Fibroblast of skin of left quadriceps (primary cell): ENCODE measurements at places on chromosomes 4 and X.
A peak's percentile ranks its signal among the peaks of the same experiment; 100 is the strongest.

GRCh38 chr4:76283900-76284299 is 22.6 kb upstream of the STBD1 start:
- no peak for DNase-seq

- no peak for DNase-seq
These were observed 16.5 kb downstream of the SPANXN3 start for GRCh38 chrX:143500751-143501150.

DNA sequence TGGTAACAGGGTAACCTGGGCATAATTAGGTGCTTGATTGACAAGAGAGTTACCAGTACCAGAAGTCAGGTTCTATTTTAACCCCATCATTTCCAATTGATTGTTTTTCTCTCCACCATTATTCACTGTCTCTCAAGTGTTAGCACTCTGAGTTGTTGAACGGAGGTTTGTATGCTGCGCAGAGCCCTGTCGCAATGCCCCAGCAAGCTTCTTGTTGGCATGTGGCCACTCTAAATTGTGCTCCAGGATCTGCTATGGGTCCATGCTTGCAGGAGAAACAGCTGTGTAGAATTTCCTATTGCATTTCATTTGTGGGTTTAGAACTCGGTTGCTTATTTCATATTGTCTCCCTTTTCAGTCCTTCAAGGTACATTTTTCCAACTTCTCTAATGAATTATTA is 98.2 kb downstream of the KLHL8 start:
- DNase-seq, result no peak

GRCh38 chrX:45771560-45772340 is 571.1 kb upstream of the DIPK2B start:
- DNase-seq, result peak; percentile 42

DNA sequence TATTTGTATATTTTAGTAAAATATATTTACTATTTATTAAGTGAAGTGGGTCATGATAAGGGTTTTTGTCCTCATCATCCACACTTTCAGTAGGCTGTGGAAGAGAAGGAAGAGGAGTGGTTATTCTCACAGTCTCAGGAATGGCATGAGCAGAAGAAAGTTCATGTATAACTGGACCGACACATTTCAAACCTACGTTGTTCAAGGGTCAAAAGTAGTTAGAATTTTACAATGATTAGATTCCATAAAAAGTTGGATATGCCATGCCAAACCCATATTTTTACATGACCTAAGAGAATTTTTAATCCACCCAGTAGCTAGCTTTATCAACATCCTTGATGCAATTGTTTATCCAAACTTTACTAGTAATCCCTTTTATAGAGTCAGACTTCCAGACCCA is 15.6 kb upstream of the MAGEA8 start:
- no peak for DNase-seq

GRCh38 chrX:52363247-52363883 is 5.5 kb upstream of the XAGE2 start:
- no peak for DNase-seq

DNA sequence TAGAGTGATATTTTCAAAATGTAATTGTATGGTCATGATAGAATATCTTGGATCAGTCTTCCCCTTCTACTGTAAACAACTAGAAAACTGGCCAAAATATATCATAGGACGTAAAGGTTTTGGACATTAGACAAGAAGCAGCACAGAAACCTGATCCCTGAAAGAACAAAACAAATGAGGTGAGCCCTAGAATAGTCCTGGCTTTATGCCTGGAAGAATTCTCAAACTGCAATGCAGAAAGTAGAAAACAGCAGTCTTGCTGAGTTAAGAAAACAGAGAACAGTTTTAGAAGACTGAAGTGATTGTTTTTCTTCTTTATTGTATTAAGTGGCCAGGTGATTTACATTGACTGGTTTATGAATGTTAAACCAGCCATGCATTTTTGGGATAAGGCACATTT is 19.5 kb downstream of the NSUN7 start:
- no peak for DNase-seq

DNA sequence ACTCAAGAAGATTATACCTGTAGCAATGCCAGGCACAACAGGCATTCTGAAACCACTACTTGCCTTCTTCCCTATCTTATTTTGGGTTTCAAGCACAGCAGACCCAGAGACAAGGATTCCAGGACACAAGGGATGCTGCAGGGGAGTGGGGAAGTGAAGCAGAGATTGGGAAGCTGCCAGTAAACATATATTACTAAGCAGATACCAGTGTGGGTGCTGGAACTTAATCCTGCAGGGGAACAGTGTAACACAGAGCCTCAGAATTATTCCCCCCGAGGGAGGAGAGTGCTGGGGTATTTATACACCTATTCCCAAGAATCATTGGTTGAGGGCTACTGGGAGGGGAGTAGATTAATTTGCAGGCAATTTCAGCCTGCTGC is 33.3 kb upstream of the MAML3 start:
- no peak for DNase-seq

DNA sequence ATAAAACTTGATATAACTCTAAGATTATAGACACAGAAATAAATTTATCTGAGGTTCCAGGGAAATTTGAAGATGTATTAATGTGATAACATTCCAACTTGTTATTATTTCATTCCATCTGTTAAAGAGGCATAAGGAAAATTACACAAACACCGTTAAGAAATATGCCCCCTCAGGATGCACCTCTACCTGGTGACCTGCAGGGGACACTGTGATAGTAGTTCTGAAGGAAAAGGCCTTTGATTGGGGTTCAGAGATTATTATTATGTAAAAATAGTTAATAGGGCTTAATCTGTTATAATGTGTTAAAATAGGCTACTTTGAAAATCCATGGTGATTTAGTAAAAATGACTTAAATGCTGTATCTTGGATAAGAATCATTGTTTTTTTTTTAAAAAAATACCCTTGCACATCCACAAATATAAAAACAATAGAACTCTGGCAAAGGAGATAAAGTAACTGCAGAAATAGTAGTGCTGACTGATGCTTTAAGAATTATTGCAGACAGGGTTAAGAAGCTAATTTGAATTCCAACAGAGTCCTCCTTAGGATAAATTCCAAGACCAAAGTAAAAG is 6.1 kb upstream of the ABRAXAS1 start:
- DNase-seq, result no peak

- no peak for DNase-seq
These were observed 27.5 kb downstream of the GPR143 start for GRCh38 chrX:9738151-9738550.

- DNase-seq, result no peak
These were observed 277.5 kb upstream of the AGTR2 start for GRCh38 chrX:115892787-115893671.

GRCh38 chrX:10140264-10140663 is 16.5 kb upstream of the CLCN4 start:
- DNase-seq, result no peak

GRCh38 chr4:94419956-94420355 is 31.8 kb upstream of the PDLIM5 start:
- no peak for DNase-seq

DNA sequence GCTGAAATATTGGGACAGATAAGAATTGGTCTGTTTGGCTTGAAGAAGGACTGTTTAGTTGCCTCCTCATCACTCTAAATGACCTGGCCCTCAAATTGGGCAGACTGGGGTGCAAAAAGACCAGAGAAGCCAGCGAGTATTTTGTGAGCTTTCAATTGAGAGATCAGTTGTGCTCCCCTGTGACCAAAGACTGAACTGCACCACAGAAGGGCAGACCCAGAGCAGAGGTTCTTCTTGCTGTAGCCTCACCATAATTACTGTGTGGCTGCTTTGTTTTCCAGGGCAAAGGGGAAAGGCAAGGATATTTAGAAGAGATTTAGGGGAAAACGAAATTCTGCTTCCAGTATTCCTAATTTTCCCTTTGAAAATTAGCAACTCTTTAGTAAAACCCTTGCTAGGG is 104.0 kb upstream of the MBNL3 start:
- no peak for DNase-seq

GRCh38 chrX:54786967-54787366 is 11.1 kb downstream of the ITIH6 start:
- DNase-seq, result no peak

DNA sequence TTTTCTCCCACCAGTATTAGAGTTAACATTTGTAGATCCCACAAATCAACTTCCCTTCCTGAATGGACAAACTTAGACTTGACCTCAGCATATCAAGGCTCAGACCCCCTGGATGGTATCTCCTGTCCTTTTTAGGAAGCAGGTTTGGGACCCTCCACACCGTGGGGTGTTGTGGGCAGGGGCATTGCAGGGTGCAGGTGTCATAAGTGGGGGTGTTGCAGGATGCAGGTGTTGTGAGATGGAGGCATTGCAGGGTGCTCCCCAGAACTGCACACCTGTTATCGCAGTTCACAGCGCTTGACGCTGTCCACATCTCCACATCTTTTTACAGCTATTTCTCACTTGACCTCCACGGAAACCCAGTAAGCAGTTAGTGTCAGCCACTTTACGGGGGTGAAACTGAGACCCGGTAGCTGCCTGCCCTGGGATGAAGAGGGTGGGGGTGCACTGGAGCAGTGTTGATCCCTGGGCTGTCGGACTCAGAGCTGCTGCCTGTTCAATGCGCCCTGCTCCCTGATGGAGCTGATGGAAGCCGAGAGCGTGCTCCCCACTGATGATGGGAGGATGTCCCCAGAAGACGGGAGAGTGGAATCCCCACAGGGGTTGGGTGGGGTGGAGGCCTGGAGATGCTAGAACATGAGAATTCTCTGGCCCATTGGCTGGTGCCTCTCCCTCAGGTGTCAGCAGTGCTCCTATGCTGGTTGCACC is 25.3 kb downstream of the SH3TC1 start:
- no peak for DNase-seq

- DNase-seq, result no peak
These were observed 313.5 kb upstream of the IRS4 start for GRCh38 chrX:109049903-109050302.

DNA sequence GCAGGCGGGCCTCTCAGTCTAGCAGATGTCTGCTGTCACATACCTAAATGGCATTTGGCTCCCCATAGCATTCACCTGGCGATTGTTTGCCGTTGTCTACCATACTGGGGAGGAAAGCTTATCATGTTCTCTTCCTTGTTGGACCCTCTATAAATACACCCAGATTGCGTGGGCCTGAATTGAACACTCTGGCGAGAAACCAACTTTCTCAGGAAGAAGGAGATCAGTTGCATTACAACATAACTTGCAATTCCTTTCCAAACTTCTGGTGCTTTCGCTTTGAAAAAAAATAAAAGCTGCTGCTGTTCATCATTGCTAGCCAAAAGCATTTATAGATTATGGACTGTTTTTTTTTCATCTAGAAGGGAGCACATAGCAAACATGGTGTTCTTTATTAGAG is 230.0 kb upstream of the GPC4 start:
- DNase-seq, result peak; percentile 38

GRCh38 chr4:25358515-25359275 is 18.4 kb upstream of the ANAPC4 start:
- no peak for DNase-seq

DNA sequence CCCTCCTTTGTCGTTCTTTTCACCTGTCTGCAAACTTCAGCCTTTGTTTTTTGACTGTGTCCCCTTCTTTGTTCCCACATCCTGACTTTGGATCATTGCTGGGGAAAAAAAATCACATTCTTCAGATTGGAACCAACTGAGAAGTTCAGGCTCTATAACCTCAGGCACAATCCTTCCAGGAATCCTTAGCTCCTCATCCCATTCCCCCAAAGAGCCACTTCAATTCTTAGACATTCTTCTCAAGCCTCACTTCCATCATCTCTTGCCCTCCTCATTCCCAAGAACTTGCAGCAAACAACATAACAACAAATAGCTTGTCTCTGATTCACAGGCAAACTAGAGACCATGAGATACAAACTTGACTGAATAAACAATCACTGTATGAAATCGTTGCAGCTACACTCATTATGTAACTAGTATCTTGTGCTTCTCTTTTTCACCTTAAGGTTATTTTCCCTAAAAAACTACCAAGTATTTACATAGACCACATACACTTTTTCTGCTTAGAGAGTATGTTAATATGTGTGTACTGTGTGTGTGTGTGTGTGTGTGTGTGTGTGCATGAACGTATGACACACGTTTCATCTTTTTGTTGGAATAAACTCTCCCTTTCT is 26.4 kb upstream of the PGM2 start:
- DNase-seq, result no peak

DNA sequence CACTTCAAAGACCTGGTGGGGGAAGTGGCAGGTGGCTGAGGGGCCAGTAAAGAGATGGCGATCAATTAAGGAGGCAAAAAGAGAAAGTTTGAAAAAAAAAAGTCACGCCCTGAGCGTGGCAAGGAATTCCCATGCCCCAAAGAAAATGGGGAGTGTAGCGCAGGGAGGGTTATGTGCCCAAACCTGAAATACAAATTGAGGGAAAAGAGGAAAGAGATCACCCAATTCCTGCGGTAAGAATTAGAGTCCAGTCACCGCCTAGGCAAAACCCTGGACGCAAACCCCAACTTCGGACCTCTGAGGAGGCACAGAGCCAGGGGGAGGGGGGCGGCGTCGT is 595 bp downstream of the ENOX2 start:
- no peak for DNase-seq

DNA sequence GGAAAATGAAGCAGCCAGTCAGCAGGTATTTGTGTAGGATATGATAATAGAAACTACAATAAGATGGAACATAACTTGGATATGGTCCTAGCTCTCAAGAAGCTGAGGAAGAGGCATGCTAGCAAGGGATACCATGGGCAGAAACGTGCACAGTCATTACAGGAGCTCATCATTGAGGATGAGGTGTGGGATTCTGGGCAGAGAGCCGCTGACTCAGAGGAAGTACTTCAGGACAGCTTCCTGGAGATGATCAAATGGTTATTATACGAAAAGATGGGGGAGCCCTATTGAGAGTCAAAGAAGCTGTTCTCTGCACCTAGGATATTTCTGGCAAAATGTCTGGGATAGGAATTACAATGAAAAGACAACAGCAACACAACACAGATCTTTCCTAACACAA is 116.0 kb upstream of the PDE5A start:
- DNase-seq, result no peak

DNA sequence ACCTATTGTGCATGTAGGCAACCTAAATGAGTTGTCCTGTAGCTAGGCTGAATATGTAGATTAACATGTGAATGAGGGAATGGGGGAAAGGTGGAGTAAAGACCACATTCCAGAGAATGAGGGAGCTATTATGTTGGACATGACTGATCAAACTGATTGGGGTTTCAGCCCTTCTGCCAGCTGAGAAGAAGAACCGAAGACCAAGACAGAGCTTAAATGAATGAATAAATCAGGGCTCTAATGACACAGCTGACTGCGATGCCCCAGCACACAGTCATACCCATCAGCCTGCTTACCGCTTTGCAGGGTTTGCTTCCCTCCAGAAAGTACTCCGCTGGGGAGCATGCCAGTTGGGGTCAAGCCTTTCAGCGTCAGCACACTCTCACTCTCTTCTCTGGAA is 315.4 kb downstream of the PPP3CA start:
- no peak for DNase-seq

GRCh38 chr4:25253071-25253445 is 19.2 kb downstream of the PI4K2B start:
- DNase-seq, result no peak

- DNase-seq, result no peak
These were observed 1.6 kb downstream of the KIT start for GRCh38 chr4:54659313-54659712.

DNA sequence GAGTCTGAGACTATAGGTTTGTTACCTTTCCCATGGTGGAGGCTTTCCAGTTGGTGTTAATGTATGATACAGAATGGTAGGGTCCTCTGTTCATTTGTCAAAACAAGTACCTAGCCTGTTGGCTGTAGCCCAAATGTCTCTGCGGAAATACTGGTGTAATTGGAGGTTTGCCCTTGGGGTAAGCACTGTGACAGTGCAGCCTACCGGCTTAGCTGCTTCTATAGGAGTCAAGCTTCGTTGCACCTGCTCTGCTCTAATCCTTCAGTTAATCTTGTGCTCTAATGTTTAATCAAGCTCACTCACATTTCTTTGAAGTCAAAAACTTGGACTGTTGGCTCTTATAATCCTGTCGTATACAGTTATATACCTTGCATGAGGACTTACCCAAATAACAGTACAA is 203.4 kb downstream of the CCNG2 start:
- no peak for DNase-seq
